DMS 273 treated with DMSO at 0.1 percent for 48 hours (cell line): ENCODE measurements at places on chromosomes 7 and 10.

DNA sequence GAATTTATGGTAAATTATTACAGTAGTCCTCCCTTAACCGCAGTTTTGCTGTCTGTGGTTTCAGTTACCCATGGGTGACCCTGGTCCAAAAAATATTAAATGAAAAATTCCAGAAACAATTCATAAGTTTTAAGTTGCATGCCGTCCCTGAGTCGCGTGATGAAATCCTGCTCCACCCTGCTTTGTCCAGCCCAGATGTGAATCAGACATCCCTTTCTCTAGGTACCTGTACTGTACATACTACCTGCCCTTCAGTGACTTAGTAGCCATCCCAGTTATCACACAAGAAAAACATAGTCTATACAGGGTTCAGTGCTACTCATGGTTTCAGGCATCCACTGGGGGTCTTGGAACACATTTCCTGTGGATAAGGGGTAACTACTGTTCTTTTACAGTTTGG, 20.5 kb upstream of the RHEB start:
- no peak for DNase-seq

GRCh38 chr7:30142710-30143109, 7.9 kb downstream of the MTURN start:
- DNase-seq: no peak

GRCh38 chr7:18936265-18936664, 181.2 kb downstream of the TWIST1 start:
- no peak for DNase-seq

DNA sequence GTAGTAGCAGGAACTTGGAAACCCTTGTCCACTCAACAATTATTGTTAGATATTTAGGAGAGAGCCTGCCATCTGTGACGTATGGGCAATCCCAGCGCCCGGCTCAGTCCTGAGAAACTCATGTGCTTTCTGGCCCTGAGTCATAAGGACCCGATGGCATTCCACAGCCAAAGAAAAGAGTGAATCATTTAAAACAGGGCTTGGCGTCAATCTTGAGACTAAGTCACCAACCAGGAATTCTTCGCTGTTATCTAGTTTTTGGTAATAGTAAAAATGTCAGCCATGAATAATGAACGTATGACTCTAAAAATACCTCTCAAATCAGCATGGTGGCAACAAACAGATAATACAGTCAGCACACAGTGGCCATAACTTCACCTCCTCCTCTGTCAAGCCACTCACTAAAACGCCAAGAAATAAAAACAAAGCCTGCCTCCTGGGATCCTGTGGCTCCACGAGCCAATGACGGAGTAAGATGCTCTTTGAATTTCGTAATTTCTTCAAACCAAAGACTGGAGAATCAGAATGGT, 140.8 kb downstream of the ADAM12 start:
- DNase-seq: no peak

GRCh38 chr10:80468002-80468401, 13.9 kb downstream of the TSPAN14 start:
- no peak for DNase-seq

GRCh38 chr10:51251110-51251509, 176.8 kb downstream of the PRKG1 start:
- no peak for DNase-seq

GRCh38 chr10:69467928-69468750, 16.9 kb downstream of the TSPAN15 start:
- DNase-seq: no peak

DNA sequence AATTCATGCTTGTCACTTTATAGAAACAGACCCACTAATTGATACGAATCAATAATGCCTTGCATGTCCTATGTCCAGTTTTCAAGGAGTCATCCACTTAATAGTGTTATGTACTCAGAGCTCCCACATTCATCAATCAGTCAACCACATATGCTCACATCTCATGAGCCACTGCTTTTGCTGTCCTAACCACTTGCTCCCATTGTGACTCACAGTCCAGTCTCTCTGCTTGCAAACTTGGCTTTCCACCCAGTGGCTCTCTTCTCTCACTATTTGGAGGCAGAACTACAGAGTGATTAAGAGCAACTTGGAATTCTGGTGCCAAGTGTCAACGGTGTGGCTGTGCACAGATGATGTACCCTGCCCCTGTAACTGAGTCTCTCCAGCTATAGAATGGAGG, 166.0 kb downstream of the SNX13 start:
- no peak for DNase-seq

DNA sequence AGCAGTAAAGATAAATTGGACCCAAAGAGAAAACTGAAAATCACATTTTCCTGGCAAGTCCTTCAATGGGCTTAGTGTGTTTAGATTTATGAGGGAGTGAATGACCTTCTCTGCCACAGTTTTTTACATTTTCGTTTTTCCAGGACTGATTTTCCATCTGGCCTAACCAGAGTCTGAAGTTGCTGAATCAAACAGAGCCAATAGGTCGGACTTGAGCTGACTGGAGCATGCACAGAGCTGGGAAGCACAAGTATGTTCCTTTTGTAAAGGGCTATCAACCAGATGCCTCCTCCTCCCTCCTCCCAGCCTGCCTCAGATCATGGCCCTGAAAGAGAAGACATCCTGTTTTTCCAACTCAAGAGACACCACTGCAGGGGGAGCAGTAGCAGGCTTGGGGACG, 126.0 kb upstream of the ANKRD1 start:
- DNase-seq: no peak

- no peak for DNase-seq
Observed at GRCh38 chr10:19818876-19819275, 2.6 kb downstream of the PLXDC2 start.

- no peak for DNase-seq
Observed at GRCh38 chr10:6364893-6365292, 162.2 kb downstream of the PFKFB3 start.

- no peak for DNase-seq
Observed at GRCh38 chr7:74481458-74482196, 27.9 kb downstream of the GTF2IRD1 start.

DNA sequence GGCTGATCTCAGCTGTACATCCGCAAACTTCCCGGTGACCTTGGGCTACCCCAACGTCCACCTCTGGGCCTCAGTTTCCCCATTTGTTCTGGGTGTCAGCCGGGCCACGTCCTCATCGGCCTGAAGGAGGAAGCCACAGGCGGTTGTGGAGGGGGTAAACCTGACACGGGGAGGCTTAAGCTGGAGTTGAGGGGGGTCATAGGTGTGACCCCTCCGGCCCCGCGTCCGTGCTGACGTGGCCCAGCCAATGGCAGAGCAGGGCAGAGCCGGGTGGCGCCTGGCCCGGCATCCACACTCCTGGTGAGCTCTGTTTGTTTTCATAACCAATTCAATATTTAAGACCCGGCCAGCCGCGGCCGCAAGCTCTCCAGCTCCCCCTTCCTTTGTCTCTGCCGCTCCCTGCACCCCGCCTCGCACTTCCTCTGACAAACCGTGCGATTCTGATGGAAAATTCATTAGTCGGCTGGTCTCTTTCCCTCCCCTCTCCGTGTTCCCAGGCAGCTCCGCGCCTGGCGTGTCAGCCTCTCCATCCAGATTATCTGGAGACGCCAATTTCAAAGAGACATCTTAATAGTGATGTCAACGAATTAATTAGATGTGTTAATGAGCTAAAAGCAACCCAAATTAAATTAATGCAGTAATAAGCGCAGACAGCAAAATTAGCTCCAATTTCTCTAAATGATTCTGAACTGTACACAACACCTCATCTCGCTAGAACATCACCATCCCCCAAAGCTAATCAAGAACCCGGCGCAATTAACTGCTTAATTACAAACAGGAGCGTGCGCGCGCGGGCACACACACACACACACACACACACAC, 55.4 kb downstream of the MICALL2 start:
- DNase-seq: no peak

- no peak for DNase-seq
Observed at GRCh38 chr7:23353172-23353571, 54.0 kb downstream of the MALSU1 start.

GRCh38 chr7:156820445-156821063, 72.4 kb downstream of the LMBR1 start:
- no peak for DNase-seq

DNA sequence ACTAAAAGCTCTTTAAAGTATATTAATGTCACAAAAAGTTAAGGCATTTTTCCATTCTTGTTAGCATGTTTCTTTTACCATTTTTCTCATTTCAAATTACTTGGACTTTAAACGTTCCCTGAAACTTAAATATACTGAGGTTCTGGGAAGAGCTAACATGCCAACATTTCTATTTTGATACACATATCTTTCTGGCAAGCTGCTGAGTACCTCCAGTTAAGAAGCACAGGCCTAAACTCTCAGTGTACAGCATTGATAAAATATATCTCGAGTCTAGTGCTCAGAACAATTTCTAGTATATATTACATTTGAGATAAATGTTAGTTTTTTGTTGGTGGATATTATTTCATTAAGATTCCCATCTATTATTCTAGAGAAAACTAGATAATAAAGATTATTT, 612.9 kb upstream of the KCND2 start:
- no peak for DNase-seq

DNA sequence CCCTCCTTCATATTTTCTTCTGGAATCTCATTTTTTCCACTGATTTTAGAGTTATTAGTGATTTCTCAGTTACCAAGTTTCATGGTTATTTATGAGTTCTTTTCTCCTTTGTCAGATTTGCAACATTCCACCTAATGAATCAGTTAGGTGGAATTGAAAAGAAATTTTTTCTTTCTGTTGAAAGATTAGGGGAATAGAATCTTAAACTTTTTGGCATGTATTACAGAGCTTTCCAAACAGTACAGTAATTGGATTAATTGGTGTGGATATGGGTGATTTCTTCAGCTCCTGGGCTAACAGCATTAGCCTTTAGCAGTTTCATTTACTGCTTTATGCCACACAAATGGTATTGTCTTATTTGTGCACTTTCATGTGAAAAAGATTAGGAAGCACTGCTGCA, 17.0 kb downstream of the STAM start:
- DNase-seq: no peak

DNA sequence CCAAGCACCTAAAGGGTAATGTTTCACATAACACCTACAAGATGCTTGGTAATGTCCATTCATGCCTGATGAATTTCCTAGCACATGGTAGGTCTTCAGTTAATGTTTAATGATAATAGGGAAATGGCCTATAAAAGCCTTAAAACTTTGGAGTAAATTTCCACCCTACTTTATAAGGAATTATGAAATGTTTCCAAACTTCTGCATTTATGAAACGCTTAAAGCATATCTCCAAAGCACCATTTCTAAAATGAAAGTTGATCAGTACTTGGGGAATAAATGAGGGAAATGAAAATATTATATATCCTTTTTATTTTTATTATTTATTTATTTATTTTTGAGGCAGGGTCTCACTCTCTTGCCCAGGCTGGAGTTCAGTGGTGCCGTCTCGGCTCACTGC, 51.8 kb downstream of the INPP5F start:
- DNase-seq: no peak

- DNase-seq: no peak
Observed at GRCh38 chr10:71513936-71514335, 117.2 kb downstream of the CDH23 start.

GRCh38 chr7:122310119-122311021, 5.8 kb upstream of the FEZF1 start:
- no peak for DNase-seq

- DNase-seq: no peak
Observed at GRCh38 chr7:123769371-123769770, 20.6 kb upstream of the WASL start.

DNA sequence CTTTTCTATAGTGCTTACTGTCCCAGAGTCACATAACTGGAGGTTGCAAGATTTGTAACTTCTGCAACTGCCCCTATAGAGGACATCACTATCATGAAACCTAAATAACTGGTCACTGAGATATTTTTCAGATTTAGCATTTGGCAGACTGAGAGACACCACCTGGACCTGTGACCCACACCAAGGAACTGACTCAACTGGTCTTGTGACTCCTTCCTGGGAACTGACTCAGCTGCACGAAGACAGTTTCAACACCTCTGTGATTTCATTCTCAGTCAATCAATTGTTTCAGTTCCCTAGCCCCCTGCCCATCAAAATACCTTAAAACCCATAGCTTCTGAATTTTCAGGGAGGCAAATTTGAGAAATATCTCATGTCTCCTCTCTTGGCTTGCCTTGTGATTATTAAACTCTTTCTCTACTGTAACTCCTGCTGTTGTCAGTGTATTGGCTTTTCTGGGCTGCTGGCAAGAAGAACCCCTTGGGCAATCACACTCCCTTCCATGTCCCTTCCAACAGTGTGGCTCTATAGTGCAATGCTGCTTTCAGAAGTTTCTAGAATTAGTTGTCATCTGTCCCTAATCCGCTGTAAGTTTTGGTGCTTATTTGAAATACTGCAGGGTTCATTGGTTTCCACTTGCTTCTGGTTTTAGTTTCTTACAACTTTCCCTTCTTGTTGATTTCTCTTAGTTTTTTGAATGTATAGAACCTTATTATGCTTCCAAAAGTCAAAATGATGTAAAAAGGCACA, 127.8 kb upstream of the ADCY1 start:
- no peak for DNase-seq

GRCh38 chr10:32413513-32413912, 32.4 kb upstream of the CCDC7 start:
- DNase-seq: no peak

- no peak for DNase-seq
Observed at GRCh38 chr10:45408421-45409319, 34.7 kb downstream of the ALOX5 start.

- DNase-seq: no peak
Observed at GRCh38 chr7:12370249-12370648, 33.4 kb downstream of the VWDE start.

DNA sequence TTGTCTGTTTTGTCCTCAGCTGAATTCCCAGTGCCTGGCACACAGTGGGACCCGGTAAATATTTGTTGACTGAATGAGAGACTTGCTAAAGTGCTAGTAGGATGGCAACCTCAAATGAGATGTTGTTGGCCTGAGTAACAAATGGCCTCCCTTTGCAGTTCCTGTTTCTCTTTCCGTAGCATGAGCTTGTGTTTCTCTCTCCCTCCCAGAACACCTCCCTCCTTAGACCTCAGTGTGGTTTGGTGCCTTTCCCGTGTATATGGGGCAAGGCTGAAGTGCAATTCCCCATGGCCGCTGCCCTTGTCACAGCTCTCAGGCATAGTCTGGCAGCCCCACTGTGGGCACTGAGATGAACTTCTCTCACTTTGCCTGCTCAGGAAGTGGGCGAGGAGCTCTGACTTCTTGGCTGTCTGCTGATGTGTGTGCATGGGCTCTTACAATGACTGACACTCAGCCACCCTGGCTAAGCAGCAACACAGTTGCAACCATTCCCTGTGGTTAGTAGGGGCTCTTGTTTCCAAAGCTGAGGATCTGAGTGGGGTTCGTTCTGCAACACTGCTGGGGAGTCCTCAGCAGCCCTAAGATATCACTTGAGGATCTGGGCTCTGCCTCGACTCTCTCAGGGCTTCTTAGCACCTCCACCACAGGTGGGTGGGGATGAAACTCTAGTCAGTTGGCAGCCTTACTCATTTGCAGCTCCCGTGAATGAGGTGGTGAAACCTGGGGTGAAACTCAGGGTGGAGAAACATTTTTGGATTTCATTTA, 136.1 kb downstream of the ICA1 start:
- no peak for DNase-seq

- no peak for DNase-seq
Observed at GRCh38 chr7:137547485-137547884, 204.0 kb upstream of the PTN start.
